ENCODE measurements at places on chromosomes 6 and 20.

- no peak for DNase-seq
Observed at GRCh38 chr6:21312118-21312517, 281.4 kb upstream of the SOX4 start.

DNA sequence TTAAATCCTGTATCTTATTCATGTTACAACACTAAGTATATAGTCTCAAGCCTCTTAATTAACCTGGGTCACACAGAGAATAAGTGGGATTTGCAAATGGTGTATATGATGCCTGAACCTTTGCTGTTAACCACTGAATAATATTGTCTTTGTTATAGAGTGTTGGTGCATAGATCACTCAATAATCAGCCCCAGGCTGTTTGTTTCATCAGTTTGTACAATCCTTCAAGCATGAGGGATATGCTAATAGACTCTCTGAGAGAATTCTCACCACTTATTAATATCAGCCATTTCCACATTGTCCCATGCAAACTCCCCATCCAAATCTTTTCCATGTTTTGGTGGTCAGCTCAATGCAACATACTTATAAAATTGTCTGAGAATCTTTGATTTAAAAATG, 21.7 kb downstream of the OR2B6 start:
- no peak for DNase-seq

- no peak for DNase-seq
Observed at GRCh38 chr20:13412806-13413445, 191.9 kb downstream of the ISM1 start.

DNA sequence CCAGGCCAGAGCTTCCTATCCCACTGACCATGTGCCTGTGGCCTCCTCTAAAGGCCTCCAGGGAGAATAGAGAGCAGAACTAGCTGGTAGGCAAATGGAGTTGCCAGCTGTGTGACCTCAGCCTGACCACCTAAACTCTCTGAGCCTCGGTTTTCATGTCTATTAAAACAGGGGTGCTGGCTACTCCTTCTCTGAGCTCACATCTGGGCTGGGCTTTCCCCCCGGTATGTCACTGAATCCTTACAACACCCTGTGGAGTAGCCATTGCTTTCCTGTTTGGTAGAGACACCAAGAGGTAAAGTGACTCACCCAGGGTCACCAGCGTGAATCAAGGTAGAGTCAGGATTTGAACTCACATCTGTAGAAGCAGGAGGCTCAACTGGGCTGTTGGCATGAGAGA, 132.1 kb downstream of the JPH2 start:
- DNase-seq, result no peak

- DNase-seq, result no peak
Observed at GRCh38 chr20:36872852-36873251, 3.1 kb upstream of the TLDC2 start.

DNA sequence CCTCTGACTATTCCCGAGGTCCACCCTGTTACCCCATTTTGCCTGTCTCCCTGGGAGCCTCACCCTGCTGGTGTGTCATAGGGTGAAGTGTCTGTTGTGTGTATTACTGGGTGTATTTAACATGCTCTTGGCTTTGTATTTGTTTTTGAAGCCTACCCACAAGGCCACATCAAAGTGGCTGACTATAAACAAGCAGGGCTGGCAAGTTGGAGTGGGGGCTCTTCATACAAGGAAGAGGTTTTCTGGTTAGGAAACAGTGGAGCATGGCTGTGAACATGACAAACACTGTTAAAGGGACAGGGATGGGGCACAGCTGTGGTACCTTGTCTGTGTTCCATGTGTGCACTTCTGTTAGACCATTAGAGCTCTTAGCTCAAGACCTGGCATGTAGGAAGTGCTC, 26.3 kb downstream of the HECA start:
- peak; percentile 76 for DNase-seq

DNA sequence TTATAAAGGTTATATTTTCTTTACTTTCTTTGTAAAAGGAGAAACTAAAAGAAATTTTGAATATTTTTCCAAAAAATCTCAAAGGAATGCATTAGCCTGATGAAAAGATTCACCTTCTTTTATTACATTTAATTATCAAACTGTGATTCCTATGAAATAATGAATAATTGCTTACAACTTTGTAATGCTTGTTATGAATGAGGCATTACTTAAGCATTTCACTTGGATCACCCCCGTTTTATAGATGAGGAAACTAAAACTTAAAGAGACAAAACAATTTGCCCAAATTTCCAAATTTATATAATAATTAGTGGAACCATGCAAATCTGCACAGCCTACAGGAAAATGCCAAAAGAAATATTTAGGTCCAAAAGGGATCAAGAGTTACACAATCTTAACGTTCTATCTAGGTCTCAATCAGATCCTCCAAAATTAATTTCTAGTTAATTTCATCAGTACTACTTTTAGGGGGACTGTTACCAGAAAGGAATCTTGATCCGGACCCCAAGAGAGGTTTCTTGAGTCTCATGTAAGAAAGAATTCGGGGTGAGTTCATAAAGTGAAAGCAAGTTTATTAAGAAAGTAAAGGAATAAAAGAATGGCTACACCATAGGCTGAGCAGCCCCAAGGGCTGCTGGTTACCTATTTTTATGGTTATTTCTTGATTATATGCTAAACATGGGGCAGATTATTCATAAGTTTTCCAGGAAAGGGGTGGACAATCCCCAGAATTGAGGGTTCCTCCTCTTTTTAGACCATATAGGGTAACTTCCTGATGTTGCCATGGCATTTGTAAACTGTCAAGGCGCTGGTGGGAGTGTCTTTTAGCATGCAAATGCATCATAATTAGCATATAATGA, 288.0 kb downstream of the ADGB start:
- no peak for DNase-seq

DNA sequence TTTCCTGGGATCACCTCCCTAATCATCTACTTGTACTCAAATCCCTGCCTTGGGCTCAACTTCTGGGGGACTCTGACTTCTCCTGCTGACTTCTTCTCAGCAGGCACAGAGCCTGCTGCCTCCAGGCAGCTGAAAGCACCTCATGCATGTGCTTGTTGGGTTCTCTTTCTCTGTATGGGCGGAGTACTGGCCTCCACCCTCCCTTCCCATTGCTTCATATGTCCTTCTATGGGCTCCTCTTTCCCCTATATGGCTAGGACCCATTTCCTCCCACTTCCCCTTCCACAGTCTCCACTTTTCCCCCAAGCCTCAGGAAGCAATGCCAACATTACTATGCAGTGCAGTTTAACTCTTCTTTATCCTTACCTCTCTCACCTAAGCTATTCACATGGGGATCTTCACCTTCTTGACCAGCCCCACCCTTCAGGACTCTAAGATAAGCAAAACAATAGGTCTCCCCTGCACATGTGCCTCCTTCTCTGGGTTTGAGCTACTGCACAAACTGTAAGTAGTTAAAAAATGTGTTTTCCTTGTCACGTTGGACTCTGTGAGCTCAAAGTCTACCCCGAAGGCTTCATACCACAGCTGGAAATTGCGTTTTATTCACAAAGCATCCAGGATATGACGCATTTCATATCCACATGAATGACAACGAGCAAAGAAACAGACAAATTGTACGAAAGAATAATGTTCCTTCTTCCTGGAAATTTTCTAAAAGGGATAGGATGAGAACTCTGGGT, 93.7 kb downstream of the CDS2 start:
- DNase-seq, result no peak

DNA sequence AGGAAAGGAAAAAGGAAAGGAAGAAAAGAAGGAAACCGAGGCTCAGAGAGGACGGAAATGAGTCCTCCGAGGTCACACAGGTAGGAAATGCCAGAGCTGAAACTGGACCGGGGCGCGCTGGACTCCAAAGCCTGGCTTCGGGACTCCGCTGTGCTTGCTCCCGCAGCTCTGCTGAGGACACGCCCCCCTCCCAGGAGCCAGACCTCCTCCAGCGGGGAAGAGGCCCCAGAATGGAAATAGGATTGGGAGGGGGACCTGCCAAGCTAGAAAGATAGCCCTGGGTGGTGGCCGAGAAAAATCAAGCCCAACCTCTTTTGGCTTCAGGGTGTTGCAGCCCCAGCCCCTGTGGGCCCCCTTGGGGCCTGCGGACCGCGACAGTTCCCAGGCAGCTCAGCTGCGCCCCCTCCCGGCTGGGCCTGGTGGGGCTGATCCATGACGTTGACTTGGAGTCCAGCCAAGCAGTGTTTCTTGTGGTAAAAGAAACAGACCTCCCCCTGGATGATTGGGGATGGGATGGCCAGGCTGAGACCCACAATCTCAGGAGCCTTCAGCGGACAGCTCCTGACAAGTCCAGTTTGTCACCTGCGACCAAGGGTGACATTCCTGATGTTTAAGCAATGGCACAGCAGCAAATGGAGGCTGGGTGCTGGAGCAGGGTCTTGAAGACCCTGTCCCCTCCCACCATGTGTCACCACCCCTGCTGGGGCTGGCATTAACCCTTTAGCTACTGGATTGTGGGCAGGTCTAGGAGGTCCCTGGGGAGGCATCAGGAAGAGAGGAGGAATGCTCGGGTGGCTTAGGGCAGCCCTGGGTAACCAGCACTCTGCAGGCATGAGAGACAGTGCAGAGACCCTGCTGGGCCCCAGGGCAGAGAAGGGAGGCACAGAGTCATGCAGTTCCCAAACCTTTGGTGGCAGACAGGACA, 55.4 kb downstream of the RIPOR3 start:
- peak; percentile 43 for DNase-seq

DNA sequence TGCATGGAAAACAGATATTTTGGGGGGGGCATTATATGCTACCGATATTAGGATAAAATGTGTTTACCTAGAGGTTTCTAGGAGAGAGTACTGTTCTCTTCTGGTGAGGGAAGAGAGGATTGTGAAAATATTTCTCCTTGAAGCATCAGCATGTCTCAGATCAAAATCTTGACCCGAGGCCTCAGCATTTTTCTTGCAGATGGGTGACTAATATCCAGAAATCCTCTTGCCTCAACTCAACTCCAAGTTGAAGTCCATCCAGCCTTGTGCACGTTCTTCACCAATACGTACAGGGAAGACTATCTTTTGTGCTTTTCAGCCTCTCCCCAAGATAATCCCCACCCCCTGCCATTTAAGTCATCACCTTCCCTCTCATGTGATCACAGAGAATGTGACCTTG, 59.5 kb downstream of the PRND start:
- DNase-seq, result no peak

- DNase-seq, result no peak
Observed at GRCh38 chr6:118383924-118384323, 164.2 kb upstream of the PLN start.

- DNase-seq, result no peak
Observed at GRCh38 chr6:3294921-3295871, 36.4 kb downstream of the PSMG4 start.

DNA sequence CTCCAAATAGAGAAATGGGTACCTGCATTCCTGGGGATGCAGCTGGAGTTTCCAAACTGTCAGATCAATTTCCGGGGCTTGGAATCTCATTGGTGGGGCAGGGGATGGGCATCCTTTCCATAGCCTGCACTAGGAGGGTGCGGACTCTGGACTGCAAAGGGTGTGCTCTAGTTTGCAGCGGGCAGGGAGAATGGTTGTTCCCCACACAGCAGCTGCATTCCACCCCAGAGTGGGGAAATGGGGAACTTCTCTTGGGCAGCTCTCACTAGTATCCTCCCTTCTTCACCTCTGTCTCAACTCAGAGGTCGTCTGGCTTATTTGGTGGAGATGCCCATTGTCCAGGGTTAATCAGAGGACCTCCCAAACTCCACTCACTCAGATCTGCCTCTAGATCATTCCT, 34.5 kb upstream of the CDKN1A start:
- no peak for DNase-seq

GRCh38 chr6:77962070-77962469, 309.2 kb downstream of the MEI4 start:
- no peak for DNase-seq

GRCh38 chr20:56245761-56246160, 2.8 kb upstream of the MC3R start:
- no peak for DNase-seq

- no peak for DNase-seq
Observed at GRCh38 chr6:56570413-56571359, 72.0 kb downstream of the DST start.

- no peak for DNase-seq
Observed at GRCh38 chr6:67102743-67103142, 1395.7 kb upstream of the EYS start.
